ENCODE measurements at places on chromosomes 1 and 21. TPM values are rescaled to one million over a fixed set of nuclear protein-coding genes. Genes with fewer than 3 reads are reported as not detected.

GRCh38 chr1:202462342-202463076 lies 114.0 kb downstream of the PPP1R12B start:
- DNase-seq = no peak

APCS gene
- total RNA-seq = 0.64 TPM

UBE2U gene
- total RNA-seq = not detected

- peak; percentile 40 for DNase-seq
Measured at GRCh38 chr1:156295391-156295947, at the start of gene GLMP. Gene GLMP, minus strand, starts transcription at chr1:156295679. Its CDS starts 34 bp downstream, at chr1:156295645.

GRCh38 chr1:233919786-233920185 lies 15.3 kb downstream of the SLC35F3 start:
- no peak for DNase-seq

NFASC gene
- 21.0 TPM for total RNA-seq

DNA sequence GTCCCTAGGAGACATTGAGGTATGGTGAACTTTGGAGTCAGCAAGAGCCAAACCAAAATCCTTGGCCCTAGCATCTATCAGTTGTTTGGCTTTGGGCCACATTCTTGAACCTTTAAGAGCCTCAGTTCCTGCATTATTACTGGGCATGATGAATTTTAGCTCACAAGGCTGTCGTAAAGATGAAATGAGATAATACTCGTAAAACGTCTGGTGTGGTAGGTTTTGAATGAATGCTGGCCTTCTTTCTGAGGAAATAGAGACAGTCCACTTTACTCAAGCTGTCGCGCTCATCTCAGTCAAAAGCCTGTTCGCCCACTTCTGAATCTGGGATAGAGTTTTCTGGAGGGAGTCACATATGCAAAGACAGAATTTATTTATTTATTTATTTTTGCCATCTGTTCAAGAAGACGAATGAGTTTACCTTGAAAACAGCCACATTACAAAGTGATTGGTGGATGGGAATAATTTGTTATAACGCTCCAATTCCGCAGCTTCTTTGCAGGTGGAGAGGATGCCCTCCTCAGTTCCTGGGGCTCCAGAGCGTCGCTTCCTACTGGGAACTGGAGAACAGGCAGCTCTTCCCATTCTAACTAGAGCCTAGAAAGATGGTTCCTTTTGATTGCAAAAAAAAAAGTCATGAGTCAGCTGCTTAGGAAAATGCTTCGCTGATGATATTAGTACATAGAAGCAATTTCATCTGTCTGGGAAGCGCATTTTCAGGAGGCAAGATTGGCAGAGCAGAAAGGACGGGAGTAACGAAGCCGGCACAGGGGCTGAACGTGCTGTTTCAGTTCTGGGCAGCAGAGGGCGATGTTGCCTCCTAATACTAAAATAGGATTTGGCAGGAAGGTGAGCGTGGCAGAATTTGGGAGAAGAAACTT lies 49.9 kb upstream of the CYP2J2 start:
- DNase-seq = peak; percentile 81

C1orf185 gene
- not detected for total RNA-seq

DNA sequence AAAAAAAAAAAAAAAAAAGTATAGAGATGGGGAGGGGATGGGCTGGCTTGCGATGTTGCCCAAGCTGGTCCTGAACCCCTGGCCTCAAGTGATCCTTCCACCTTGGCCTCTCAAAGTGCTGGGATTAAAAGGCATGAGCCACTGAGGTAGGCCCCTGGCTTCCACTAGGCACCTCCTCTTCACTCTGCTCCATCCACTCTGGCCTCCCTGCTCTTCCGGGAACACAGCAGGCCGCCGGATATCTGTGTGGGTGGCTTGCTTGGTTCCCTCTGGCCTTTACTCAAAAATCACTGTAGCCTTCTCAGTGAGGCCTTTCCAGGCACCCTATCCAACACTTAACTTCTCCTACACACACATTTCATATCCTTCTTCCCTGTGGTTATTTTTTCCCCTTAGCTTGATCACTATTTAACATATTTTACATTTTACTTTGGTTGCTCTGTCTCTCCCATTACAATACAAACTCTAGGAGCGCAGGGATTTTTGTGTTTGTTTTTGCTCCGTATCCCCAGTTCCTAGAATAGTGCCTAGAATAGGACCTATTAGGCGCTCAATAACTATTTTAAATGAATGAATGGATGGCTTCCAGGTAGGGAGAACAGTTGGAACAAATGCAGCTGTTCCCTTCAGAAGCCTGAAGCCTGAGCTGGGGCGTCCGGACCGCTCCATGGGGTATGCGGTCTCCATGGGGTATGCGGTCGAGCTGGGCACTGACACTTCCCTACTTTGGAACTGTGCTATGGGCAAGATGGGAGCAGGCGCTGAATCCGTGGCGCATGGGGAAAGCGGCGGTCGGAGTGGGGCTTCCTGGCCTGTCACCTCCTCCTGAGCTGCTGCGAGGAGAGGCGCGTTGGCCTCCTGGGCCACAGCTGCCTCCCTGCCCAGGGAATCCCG lies 46.7 kb downstream of the H3-3A start:
- DNase-seq = no peak

DNA sequence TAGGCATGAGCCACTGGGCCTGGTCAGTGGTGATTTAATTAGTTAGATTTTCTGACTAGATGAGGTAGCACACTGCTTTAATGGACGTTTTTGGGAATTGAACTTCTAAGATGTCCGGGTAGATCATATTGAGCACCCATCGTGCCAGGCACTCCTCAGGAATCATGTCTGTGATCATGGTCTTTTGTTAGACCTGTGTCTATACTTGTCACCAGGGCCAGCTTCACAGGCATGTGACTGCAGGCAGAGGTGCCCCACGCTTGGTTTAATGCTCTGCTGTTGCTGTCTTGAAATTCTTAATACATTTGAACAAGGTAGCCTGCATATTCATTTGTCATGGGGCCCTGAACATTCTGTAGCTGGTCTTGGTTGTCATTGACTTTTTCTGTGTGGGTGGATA lies 19.6 kb downstream of the UBE4B start:
- DNase-seq = no peak

GRCh38 chr1:54237586-54237985 lies 37.6 kb downstream of the MRPL37 start:
- no peak for DNase-seq
